NCI-H1092 treated with DMSO at 0.1 percent for 48 hours (cell line): ENCODE measurements at places on chromosomes 7 and 10.

DNA sequence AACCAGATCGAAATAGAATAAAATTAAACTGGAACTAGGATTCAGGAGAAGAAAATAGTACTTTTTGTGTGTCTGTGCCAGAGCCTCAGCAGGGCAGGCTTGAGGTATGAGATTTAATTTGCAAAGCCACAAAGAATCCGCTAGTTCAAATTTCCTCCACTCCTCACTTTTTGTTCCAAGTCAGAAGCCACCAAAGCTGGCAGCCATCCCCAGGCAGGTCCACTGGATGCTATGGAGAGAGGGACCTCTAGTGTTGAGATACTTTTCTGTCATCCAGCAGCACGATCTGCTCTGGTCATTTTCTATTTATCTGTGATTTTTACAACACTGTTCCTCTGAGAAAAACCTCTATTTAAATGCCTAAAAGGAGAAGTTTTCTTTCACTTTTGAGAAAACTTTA, 147.9 kb upstream of the FRMD4A start:
- peak; percentile 40 for DNase-seq

- no peak for DNase-seq
Measured at GRCh38 chr7:157538735-157539134, 201.9 kb downstream of the DNAJB6 start.

DNA sequence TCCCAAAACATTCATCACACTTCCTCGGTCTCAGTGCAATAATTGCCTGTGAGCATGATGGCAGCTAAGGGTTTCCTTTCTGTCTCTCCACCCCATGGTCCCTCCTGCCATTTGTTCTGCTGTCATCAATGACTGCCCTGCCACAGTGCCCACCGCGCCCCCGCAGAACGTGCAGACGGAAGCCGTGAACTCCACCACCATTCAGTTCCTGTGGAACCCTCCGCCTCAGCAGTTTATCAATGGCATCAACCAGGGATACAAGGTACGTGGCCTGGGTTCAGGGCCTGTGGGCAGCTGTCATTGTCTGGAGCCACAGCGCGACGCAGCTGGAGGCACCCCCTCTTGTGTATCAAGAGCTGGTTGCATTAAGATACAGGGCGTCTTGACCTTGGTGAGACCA, 632.9 kb upstream of the FOXK1 start:
- DNase-seq = no peak

DNA sequence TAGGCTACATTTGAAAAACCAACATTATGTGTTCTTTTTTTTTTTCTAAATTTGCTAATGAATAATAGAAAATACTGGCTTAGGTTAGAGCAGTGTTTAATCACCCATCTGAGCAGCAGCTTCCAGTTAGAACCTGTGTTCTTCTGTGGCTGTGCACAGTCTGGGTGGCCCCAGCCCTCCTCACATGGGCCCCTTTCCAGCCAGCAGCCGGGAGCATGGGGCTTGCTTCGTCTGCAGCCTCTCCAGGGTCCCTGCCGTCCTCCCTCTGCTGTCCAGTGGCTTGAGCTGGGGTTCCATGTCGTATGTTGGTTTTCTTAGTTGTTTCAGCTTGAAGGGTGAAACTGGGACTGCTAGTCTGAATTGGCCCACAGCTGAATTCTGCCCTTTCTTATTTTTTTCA, 37.3 kb downstream of the BNIP3 start:
- no peak for DNase-seq

- no peak for DNase-seq
Measured at GRCh38 chr7:158573310-158573709, 14.3 kb downstream of the PTPRN2 start.

DNA sequence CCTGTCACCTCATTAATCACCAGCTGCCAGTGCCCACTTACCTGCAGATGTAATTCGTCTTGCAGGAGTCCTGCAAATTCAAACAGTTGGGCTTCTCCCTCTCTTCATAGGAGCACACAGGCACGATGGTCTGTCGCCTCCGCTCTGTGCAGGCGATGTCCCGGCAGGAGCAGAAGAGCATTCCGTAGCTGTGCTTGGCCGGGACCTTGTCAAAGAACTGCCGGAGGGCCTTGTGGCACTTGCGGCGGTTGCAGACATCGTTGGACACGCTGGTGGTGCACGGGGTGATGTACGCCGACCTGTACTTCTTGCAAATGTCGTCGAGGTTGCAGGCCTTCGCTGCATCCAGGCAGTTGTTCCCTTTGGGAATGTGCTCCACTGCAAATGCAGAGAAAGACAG, 147.8 kb downstream of the GFRA1 start:
- DNase-seq = no peak

- no peak for DNase-seq
Measured at GRCh38 chr7:19964246-19964645, 190.8 kb upstream of the TMEM196 start.

DNA sequence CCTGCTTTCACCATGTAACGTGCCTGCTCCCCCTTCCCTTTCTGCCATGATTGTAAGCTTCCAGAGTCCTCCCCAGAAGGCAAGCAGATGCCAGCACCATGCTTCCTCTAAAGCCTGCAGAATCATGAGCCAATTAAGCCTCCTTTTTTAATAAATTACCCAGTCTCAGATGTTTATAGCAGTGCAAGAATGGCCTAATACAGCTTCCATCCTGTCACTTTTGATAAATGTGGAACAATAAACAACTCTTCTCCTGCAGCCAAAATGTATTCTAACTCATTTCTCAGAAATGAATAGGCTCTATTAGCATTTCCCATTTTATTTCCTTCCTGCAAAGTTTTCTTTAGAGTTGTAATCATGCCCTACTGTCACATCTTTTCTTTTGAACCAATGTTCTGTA, 43.4 kb downstream of the C7orf25 start:
- no peak for DNase-seq

DNA sequence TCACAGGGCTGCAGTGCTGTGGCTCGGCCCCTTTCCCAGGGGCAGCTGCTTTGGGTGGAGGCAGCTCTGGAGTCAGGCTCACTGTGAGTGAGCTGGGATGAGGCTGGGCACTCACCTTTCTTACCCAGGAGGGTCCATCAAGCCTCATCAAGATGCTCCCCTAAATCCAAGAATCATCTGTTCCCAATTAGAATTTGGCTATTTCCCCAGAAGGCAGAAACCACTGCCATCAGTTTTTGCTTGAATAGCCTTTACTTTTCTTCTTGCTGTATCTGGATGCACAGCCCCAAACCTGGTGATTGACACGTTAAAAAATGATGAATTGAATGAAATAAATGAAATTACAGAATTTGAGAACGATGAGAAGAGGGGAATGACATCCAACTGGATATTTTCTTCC, 74.3 kb upstream of the LYZL1 start:
- no peak for DNase-seq

GRCh38 chr10:117666166-117666565, 123.6 kb downstream of the EMX2 start:
- DNase-seq = no peak

- no peak for DNase-seq
Measured at GRCh38 chr7:25118048-25118753, 6.9 kb downstream of the CYCS start.

- DNase-seq = no peak
Measured at GRCh38 chr10:116654816-116655215, 34.1 kb downstream of the PNLIPRP2 start.

DNA sequence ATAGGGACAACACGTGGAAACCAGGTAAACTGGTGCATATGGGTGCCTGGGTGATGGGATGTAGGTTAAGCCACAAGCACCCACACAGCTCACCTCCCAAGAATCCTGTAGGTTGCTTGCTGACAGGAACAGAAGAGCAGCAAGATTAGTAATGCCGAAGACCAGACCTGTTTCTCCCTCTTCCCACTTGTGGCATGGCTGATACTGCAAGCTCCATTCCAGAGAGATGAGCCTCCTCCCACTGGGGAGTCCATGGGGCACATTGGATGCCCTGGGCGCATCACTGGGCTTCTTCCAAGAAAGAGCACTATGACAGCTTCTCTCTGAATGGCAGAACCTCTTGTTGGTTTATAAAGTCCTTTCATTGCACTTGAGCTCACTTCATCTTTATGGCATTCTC, 44.4 kb upstream of the LOXL4 start:
- DNase-seq = no peak

DNA sequence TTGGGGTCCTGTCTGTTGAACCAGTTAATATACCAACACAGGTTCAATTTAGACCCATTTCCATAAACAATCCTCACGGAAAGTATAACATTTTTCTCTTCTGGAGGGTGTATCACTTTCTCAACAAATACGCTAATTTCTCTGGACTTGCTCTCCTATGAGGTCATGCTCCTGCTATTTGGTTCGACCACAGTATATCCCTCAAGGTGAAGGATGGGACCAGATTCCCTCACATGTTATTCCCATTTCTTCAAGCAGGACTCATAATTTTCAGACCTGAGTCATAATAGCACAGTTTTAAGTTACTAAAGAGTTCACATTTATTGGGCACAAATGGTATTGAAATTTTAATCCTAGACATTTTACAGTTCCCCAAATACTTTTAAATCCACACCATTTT, 57.2 kb downstream of the ADAM12 start:
- no peak for DNase-seq

DNA sequence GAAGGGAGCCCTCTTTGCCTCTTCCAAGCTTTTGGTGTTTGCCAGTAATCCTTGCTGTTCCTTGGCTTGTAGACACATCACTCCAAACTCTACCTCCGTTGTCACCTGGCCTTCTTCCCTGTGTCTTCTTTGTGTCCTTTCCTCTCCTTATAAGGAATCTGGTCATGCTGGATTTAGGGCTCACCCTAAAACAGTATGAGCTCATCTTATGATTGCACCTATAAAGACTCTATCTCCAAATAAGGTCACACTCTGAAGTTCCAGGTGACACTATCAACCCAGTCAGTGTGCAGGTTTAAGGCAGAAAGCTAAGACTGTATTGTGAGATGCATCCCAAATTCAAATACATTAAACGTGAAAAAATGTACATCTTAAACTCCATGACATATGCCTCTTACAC, 49.0 kb upstream of the ZRANB1 start:
- DNase-seq = no peak

DNA sequence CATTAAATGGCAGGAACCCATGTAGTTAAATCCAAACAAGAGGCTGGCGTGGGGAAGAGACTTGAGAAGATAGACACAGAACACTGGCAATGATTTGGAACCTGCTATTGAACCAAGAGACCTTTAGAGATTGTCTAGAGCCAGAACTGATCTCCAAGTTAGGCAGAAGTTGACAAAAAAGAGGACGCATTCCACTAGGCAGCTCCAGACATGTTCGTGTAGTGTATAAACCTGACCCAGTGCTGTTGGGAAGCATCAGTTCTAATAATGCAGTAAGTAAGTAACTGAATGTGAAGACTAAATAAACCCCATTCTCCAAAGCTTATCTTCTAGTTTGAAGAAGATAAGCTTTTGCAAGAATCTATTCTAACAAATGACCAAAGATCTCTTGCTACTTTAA, 50.8 kb downstream of the AP3M1 start:
- DNase-seq = no peak

GRCh38 chr7:40899636-40900507, 765.1 kb downstream of the SUGCT start:
- no peak for DNase-seq

DNA sequence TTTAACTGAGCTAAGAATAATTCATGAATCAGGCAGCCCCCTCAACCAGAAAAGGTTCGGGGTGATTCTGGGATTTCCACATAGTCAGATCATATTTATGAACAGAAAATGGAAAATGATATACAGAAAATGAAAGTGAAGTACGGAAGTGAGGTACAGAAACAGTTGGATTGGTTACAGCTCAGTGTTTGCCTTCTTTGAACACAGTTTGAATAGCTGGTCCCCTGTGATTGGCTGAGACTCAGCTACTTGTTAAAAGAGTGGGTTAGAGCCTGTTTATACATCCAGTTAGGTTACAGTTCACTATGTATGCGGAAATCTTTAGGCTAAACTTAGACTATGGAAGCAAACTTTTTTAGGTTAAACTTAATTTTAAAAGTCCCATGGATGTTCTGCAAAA, 511.7 kb downstream of the PLXDC2 start:
- no peak for DNase-seq

GRCh38 chr10:58952747-58953466, 223.5 kb upstream of the PHYHIPL start:
- peak; percentile 26 for DNase-seq

GRCh38 chr7:105297309-105297708, 91.4 kb downstream of the SRPK2 start:
- DNase-seq = no peak

GRCh38 chr10:13840036-13840435, 253.3 kb downstream of the PRPF18 start:
- no peak for DNase-seq

DNA sequence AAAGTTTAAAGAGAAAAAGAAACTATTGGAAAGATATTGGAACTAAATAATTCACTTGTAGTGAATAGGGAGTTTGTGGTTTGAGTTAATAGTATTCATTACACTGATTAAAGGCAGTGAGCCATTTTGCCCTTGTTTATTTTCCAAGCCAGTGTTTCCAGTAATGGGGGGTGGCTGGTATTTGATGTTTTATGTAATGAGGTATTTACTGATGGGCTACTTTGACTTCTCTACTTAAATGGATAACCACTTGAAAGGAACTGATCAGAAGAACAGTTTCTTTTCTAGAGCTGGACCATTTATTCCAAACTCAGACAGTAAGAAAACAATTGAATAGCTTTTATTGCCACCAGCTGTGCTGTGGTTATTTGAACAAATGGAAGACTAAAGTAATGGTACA, 227.0 kb upstream of the HDAC9 start:
- DNase-seq = peak; percentile 5

DNA sequence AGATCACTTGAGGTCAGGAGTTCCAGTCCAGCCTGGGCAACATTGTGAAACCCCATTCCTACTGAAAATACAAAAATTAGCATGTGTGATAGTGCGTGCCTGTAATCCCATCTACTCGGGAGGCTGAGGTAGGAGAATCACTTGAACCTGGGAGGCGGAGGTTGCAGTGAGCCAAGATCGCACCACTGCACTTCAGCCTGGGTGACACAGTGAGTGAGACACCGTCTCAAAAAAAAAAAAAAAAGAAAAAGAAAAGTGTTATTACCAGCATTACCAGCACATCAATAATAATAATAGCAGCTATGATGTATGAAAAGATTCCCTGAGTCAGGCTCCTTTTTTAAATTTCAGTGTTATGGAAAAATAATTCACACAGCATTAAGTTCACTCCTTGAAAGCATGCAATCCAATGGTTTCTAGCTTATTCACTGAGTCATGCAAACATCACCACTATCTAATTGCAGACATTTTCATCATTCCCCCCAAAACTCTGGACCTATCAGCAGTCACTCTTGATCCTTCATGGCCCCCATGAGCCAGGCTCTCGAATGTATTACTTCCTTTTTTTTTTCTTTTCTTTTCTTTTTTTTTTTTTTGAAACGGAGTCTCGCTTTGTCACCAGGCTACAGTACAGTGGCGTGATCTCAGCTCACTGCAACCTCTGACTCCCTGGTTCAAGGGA, 228.4 kb downstream of the FANK1 start:
- DNase-seq = no peak

GRCh38 chr7:28356619-28357018, 55.7 kb upstream of the CREB5 start:
- peak; percentile 86 for DNase-seq
